ENCODE measurements at places on chromosomes 4 and X.
A peak's percentile ranks its signal among the peaks of the same experiment; 100 is the strongest.

- DNase-seq = peak; percentile 36
Measured at GRCh38 chr4:140116442-140117104, 37.4 kb downstream of the MAML3 start.

DNA sequence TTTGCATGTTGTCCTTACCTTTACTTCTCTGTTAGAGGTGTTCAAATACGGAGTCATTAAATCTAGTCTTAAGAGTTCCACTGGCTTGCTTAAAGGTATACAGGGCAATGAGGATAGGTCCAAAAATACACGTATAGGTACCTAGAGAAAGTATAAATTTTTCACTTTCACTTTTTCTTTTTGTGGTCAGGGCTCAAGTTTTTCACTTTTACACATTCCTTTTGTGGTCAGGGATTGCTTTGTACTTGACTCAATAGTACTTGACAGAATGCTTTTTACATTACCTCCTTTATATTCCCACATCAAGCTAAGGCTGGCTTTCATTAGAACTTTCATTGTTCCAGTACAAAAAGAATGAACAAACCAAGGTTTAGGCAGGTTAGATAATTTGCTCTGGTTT, 21.7 kb downstream of the TMEM184C start:
- no peak for DNase-seq

DNA sequence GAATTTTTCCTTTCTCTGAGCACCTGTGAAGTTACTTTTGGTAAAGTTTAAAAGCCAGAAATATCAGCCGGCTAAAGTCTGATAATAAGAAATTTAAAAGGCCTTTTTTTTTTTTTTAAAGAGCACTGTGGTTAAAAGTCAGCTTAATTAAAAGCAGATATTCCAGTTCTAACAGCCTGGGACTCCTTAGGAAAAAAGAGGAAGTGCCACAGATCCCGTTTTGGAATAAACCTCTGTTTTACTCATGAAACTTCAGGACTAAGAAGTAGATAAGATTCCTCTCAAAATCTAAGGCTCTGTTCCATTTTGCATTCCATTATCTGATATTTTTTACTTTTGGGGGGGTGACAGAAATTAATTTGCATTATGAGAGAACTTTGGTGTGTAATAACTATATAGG, 37.8 kb downstream of the ABCB7 start:
- no peak for DNase-seq

DNA sequence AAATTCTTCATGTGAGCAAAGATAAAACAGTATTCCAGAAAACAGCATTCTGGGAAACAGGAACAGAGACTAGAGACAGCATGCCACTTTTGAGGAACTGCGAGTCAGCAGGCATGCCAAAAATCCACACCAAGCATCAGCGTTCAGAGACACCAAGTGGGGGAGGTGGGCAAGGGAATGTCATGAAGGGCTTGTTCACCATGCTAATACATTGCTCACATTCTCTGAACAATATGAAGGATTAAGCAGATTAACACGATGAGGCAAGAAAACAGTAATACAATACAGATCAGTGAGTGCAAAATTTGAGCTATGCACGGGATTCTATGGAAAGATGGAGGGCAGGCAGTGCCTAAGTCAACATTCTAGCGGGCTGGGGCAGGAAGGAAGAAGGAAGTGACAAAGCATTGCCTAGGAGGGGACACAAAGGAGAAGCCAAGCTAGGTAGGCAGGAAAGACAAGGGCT, 278.3 kb downstream of the FBXW7 start:
- no peak for DNase-seq

DNA sequence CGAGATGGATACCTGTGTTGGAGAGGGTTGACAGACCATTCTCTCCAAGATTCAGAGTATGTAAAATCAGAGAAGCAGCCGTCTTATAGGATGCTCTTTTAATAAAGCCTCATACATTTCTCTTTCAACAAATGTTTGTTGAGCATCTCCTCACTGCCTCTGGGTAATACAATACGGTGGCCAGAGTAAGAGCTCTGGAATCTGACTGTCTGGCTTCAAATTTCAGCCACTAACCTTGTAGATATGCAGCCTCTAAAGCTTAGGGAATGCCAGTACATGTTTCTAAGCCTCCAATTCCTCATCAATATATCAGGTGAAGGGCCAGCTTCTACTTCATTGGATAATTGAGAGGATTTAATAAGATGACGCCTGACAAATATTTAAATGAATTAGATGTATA, 61.3 kb downstream of the CLNK start:
- no peak for DNase-seq

DNA sequence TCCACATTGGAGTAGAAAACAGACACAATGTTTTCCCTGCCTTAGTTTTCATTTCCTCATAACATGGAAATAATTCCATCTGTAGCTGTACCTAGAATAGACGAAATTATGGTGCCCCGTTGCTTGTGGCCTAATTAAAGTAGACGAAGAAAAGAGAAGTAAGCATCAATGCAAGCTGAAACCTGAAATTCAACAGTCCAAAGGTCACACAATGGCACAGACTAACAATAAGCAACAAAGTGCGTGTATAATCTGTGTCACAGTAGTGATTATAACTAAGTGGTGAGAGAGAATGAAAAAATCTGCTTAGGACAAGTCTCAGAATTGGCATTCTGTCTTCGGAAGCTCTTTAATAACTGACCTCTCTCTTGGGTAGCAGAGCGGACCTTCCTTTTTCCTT, 24.3 kb downstream of the MAGEB17 start:
- no peak for DNase-seq

- peak; percentile 30 for DNase-seq
Measured at GRCh38 chrX:149527705-149528104, 13.1 kb upstream of the EOLA1 start.

DNA sequence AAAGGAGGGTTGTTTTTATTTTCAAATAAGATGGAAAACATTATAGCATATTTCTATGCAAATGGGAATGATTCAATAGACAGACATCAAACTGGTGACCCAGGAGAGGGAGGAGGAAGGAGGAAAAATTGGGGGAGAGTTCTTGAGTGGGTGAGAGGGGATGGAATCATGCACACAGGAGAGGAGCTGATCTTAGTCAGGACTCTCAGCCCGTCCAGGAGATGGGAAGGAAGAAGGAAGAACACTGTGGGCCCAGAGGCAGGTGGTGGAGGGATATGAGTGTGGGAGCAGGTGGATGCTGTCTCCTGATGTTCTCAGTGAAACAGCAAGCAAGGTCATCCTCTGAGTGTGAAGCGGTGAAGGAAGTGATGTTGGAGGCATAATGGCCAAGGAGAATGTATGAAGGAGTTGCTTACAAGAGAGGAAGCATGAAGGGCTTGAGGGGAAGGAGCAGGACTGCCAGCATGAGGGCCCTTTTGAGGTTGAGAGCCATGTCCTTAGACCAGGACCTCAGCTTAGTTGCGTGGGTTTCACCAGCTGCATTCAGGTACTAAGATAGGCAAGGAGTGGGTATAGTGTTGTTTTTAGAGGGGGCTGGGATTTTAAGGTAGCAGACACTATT, 161.7 kb upstream of the NAP1L5 start:
- no peak for DNase-seq

- no peak for DNase-seq
Measured at GRCh38 chr4:68655764-68656444, 14.5 kb downstream of the UGT2B15 start.

GRCh38 chr4:20252656-20253282, 1.1 kb downstream of the SLIT2 start:
- DNase-seq = no peak

GRCh38 chrX:70476934-70477733, 32.5 kb downstream of the DLG3 start:
- peak; percentile 4 for DNase-seq

- DNase-seq = peak; percentile 45
Measured at GRCh38 chrX:63657821-63658220, 127.2 kb downstream of the ARHGEF9 start.

DNA sequence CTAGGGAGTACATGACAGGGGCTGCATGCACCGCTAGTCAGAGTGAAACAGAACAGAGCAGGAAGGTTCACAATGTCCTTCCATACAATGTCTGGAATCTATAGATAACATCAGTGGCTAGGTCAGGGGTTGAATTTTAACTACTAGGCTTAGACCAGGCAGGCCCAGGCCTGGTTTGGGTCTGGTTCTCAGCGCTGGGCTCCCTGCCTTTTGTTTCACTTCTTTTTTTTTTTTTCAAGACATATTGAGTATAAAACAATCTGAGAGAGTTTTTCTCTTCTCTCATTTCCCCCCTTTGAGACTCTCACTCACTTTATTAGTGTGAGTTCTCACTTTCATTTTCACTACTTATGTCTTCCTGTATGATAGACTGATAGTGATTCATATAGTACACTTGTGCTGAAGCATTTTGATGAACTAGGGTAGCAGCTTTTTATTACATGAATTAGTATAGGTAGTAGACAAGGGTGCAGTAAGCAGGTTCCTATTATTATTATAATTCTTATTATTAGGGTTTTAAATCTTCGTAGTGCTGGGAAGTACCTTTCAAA, 120.0 kb upstream of the ZDHHC15 start:
- DNase-seq = no peak

GRCh38 chr4:22686141-22686540, 6.6 kb upstream of the GBA3 start:
- DNase-seq = no peak

GRCh38 chr4:6123976-6124375, 76.4 kb downstream of the JAKMIP1 start:
- DNase-seq = no peak

- DNase-seq = no peak
Measured at GRCh38 chrX:19280636-19281035, 63.1 kb upstream of the PDHA1 start.

GRCh38 chr4:153784166-153784699, 4.7 kb downstream of the SFRP2 start:
- DNase-seq = no peak

- DNase-seq = no peak
Measured at GRCh38 chrX:314049-314448, 4.5 kb downstream of the GTPBP6 start.
